Stimulated activated naive CD4-positive, alpha-beta T cell (primary cell): ENCODE measurements at places on chromosomes 6 and 20.

GRCh38 chr20:35279533-35280174 lies 1.7 kb upstream of the MMP24OS start:
- DNase-seq: no peak

GRCh38 chr6:3789018-3789895 lies 37.7 kb upstream of the PXDC1 start:
- no peak for DNase-seq

DNA sequence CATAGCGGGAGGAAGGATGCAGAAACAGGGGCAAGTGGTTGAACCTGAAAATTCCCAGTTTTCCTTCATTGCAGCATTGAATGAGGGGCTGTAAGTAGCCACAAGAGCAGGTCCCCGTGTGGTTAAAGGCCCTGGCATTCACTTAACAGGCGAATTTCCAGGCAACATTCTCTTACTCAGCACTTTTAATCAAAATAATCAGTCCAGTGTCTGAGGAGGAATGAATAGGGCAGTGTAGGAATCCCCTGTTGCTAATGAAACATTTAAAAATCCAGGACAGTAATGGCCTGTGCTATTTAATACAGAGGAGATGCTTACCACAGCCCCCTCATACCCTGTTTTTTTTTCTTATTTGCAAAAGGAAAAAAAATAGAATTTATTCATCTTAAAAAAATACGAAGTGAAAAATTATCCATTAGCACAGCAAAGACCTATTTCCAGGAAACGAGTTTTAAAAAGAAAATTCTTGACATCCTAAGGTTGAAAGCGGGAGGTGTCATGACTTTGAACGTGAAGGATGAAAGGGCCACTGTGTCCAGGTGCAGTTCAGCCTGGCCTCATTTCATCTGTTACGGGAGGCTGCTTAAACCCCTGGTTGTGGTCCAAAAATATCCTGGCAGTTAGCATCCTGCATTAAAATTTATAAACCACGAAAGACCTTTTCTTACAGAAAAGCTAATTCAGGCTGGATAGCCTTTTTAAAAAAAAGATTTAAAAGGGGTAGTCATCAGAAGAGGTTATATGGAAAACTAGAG lies 20.2 kb downstream of the MYLK4 start:
- no peak for DNase-seq

GRCh38 chr6:112031960-112032359 lies 21.9 kb upstream of the CCN6 start:
- no peak for DNase-seq

DNA sequence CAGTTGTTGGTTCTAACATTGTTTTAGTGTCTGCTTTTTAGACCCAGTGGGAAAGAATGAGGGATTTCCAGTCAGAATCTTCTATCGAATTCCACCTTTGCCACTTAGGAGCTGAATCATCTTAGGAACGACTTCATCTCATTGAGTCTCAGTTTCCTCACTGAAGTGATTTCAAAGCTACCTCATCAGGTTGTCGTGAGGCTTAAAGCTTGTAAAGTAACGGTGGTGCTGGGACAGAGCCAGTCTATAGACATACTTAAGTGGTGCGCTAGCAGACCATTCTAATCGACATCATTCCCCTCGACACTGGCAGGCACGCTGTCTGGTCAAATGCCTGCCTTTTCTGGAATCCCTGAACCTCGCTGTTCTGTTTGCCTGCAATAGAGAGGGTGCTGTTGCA lies 55.5 kb downstream of the TMEM170B start:
- no peak for DNase-seq

- no peak for DNase-seq
Observed at GRCh38 chr20:8661229-8661952, 407.5 kb upstream of the PLCB4 start.

GRCh38 chr6:10101551-10102252 lies 313.2 kb downstream of the TFAP2A start:
- no peak for DNase-seq

DNA sequence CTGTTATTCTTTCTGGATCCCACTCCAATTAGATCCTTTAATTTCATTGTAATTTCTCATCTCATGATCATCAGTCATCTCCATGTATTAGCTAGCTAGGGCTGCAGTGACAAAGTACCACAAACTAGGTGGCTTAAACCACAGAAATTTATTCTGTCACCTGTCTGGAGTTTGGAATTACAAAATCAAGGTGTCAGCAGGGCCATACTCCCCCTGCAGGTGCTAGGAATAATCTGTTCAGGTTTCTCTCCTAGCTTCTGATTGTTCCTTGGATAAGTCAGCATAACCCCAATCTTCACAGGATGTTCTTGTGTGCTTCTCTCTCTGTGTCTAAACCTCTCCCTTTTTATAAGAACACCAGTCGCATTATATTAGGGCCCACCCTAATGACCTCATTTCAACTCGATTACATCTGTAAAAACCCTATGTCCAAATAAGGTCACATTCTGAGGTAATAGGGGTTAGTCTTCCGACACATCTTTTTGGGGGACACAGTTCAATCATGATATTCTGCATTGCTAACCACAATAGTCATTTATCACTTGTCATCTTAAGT lies 40.5 kb downstream of the BEND6 start:
- DNase-seq: no peak

DNA sequence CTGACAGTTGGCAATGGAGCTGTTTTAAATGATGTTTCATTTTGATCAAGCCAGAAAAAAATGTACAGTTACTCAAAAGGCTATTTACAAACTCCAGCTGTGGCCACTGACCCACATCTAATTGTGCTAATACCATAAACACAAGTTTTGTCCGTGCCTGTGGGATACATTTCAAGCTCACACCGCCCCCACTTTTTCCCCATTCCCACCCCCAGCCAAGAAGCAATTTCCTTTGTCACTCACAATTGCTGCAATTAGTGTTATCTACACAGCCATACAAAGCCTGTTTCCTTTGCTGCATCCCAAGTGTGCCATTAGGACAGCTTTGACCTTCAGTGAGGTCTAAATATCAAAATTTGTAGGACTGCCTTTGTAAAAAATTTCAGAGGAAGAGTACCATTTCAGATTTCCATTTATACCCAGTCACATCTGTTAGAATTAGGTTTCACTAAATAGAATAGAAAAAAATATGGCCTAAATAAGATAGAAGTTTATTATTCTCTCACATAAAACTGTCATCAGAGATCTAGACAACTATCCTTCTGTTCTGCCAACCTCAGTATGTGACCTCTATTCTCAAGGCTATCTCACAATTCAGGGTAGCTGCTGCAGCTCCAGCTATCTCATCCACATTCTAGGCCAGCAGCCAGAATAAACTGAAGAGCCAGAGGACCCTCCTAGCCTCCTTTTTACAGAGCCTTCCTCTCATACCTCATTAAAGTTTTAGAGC lies 202.6 kb downstream of the NFATC2 start:
- no peak for DNase-seq

DNA sequence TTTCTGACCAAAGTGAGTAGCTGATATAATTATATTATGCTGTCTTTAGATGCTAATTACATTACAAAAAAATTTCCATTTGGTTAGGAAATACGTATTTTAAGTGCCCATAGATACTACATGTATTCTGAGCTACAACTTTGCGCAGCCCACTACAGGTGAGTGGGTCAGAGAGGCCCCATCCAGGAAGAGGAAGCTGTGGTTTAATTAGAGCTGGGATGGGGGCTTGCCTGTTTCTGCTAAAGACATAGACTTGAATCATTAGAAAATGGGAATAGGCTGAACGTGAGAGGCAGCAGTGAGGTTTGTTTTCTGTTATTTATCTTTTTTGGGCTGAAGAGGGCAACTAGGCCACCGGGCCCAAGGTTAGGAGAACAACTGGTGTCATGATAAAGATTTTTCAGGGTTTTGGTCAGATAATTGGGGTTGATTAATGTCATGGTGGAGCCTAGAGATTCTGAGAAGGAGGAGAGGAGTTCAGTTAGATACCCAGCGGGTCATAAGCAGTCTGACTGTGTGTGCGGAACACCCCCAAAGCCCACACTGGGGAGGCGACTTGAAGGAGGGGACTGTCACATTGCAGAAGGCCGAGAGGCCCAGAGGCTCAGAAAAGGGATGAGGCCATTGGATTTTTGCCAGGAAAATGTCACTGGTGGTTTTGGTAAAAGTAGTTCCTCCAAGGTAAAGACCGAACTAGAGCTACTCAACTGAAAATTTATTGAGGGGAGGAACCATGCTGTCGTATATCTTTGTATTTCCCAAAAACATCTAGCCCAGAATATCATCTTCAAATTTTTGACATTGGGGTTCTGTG lies 14.5 kb upstream of the IRF4 start:
- DNase-seq: no peak

DNA sequence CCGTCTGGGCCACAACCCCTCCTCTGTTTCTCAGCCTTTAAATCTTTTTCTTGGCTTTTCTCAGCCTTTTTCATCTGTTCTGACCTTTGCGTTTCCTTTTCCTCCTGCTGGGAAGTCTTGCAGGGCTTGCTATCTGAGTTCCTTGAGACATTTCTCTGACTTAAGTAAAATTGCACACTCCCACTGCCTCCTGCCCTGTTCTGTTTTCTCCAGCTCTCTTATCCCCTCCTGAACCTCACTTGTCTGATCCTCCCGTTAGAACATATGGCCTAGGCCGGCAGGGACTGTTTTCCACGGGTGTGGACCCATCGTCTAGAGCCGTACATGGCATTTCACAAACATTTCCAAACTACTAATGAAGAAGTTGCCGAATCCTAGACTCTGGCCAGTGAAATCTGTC lies 63.0 kb downstream of the ARID1B start:
- no peak for DNase-seq

GRCh38 chr20:12358006-12358654 lies 440.4 kb downstream of the BTBD3 start:
- DNase-seq: no peak

DNA sequence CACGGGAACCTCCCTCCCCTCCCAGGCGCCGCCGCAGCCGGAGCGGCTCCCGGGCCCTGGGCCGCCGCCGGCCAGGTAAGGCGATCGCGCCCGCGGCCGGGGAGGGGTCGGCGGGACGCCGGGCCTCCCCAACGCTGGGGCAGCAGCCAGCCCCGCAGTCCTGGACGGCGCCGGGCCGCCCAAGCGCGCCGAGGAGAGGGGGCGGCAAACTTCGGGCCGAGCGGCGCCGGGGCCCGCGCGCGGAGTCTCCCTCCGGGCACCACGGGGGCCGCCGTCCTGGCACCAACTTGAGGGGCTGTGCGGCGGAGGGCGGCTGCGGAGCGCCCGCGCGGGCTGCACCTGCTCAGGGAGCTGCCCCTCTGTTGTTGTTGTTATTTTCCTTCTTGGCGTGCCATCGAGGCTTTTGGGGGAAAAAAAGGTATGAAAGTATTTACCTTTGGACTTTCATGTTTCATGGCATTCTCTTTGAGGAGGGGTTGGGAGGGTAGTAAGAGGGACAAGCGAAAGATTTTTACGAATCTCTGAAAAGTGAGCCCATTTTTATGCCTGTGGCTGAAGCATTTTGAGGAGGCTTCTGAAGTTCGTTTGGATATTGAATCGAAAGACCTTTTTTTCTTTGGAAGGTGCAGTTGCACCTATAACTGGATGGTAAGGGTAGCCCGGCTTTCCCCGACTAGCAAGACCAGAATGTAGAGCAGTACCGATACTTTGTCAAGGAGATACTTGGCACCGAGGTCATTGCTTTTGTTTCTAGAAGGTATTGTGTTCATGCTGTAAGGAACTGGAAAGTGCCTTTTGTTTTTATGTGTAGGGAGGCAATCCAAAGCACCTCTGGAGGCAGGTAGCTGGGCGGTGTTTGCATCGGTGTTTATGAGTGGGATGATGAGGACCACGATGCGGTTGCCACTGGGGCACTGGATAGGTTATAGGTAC lies at the start of gene RNF182:
Gene RNF182, plus strand, starts transcription at position 4 of the 933 bp plus-strand sequence. CDS start 52,168 bp downstream, outside the sequence.
- no peak for DNase-seq

- DNase-seq: no peak
Observed at GRCh38 chr6:84582997-84583396, 181.4 kb downstream of the TBX18 start.

- no peak for DNase-seq
Observed at GRCh38 chr6:167270499-167271311, 20.4 kb upstream of the UNC93A start.

DNA sequence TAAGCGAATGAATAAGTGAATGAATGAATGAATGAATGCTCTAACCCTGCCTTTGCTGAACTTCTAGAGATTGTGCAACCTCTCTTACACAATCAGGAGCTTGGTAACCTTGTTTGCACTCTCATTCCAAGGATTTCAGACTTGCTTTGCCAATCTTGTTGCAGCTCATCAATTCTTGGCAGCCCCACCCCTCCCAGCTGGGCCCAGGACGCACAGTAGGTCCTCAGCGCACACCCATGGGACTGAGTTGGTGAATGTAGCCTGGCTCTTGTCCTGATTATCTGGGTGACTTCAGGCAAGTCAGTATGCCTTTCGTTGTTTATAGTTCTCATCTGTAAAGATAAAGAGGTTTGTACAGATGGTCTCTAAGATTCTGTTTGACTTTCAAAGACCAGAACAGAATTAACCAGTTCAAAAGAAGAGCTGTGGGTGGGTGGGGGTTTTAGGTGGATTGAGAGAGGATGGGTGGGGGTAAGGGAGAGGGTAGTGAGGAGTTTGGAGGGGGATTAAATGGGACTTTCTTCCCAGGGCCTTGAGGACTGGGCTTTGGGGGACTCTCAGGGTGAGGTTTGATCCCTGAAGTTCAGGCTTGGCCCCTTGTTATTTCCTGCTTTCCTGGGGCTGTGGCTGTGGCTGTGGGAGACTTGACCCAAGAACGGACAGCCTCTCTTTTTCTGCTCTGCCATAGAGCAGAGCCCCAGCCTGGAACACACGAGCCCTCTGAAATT lies 33.2 kb downstream of the VEGFA start:
- no peak for DNase-seq

GRCh38 chr6:139863964-139864363 lies 489.5 kb upstream of the CITED2 start:
- DNase-seq: no peak

- DNase-seq: no peak
Observed at GRCh38 chr20:63778857-63779256, 39.3 kb downstream of the SLC2A4RG start.

DNA sequence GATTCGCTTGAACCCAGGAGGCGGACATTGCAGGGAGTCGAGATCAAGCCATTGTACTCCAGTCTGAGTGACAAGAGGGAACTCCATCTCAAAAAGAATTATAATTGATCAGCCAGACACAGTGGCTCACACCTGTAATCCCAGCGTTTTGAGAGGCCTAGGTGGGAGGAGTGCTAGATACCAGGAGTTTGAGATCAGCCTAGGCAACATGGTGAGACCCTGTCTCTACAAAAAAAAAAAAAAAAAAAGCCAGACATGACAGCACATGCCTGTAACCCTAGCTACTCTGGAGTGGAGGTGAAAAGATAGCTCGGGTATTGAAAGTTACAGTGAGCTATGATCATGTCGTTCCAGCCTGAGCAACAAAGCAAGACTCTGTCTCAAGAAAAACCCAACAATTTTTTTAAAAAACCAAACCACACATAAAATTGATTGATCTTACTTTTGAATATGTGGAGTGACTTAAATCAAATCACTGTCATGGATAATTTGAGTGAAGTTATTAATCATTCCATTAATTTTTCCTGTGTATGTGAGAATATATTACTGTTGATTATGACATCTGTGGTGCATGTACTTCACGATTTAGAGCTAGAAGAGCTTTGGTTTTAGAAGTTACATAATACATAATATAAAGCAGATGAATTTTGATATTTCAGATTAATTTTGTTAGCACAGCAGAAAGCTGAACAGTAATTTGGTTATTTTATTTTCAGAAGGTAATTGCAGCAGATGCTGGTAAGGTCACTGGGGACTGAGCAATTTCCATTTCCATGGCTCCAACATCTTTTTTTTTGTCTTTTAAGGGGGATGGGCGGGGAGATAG lies 34.4 kb downstream of the NCOA7 start:
- DNase-seq: no peak
